ENCODE measurements at places on chromosomes 12 and 14. TPM values are rescaled to one million over a fixed set of nuclear protein-coding genes. Genes with fewer than 3 reads are reported as not detected.

Gene KCNMB4
- 3.0 TPM for total RNA-seq

Gene MYF5
- not detected for total RNA-seq

Gene LRR1
- 7.8 TPM for total RNA-seq

Gene RAD9B
- total RNA-seq: 0.54 TPM

Gene DCD
- total RNA-seq: not detected
